ENCODE measurements at places on chromosomes 3 and 15.

DNA sequence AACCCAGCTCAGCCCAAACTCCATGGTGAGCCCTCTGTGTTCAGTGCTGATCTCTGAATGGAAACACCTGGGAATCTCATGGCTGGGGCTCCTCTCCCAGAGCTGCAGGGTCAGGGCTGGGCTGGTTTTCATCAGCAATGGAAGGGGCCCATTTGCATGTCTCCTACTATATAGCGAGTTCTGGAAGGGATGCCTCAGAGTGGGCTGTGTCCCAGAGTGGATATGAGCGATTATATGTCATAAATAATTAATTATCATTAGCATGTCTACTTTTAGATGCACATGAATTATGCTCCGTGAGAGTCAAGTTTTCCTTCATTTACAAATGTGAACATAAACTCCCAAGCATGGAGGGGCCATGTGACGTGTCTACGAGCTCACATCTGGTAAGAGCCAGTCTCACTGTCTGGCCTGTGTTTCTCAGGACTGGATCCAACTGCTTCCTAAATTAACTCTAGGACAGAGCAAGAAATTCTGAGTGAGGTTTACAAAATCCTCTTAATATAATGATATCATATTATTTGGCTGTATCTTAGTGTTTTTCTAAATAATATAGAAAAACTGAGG lies 553.4 kb downstream of the GOLGA6L6 start:
- DNase-seq, result no peak

GRCh38 chr3:4655145-4656045 lies 162.2 kb downstream of the ITPR1 start:
- DNase-seq, result no peak

DNA sequence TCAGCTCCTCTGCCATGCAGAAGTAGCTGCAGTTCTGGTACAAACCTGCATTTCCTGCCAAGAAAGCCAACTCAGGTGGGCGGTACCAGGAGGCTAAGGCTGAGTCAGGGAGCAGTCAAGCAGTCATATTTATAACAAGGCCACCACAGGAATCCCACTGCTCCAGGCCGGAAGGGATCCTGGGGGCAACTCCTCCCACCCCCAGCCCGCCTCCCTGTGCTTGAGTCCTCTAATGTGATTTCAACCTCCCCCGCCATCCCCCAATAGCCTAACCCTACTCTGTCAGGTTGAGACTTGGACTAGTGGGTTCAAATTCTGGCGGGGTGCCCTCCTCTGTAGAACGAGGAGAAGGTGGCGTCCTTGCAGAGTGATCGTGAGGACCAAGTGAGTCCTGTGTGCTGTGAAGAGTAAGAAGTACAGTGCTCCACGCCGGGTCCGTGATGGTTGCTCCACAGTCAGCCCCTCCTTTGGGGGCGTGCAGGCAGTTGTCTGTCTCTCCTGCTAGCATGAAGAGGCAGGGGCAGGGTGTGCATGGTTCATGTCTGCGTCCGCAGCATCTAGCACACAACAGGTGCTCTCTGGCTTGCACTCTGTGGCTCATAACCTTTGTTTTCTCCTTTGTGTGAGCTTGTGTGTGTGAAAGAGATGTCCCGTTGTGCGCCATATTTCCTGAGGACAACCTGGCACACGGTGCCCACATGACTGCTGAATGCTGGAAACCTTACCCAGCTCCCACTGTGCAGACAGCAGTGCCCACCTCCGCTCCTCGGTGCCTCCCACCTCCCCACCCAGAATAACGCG lies 78.3 kb downstream of the SMAD6 start:
- DNase-seq, result no peak

DNA sequence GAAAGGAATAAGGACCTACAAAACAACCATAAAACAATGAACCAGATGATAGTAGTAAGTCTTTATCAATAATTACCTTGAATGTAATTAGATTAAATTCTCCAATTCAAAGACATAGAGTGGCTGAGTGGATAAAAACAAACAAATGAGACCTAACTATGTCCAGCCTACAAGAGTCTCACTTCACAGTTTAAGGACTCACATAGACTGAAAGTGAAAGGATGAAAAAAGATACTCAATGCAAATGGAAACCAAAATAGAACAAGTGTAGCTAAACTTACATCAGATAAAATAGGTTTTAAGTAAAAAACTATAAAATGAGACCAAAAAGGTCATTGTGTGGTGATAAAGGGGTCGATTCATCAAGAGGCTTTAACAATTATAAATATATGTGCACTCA lies 21.9 kb upstream of the NR1I2 start:
- no peak for DNase-seq

DNA sequence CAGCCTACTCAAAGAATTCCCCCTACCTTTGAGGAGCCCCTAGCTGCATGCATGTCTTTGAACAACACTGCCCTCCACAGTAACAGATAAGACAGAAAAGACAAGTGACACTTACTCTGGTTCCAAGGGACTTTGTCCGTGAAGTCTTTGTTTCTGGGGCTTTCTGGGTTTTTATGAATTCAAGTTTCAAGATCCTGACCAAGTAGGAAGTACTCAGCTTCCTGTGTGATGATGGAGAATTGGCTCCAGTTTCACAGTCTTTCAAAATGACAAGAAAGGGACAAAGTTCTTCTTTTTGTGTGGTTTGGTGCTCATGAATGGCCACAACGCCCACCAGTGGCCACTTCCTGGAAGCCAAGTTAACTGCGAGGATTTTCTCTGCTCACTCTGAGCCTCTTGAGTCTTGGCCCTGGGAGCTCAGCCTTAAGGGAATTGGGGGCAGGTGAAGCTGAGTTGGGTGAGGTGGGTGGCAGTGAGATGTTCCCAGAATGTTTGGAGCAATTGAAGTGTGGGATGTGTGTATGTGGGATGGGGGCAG lies at the start of gene CCR1:
CCR1 (minus strand) TSS at position 147 of the 538 bp plus-strand sequence. CDS start 4,000 bp downstream, outside the sequence.
- DNase-seq, result peak; percentile 74

DNA sequence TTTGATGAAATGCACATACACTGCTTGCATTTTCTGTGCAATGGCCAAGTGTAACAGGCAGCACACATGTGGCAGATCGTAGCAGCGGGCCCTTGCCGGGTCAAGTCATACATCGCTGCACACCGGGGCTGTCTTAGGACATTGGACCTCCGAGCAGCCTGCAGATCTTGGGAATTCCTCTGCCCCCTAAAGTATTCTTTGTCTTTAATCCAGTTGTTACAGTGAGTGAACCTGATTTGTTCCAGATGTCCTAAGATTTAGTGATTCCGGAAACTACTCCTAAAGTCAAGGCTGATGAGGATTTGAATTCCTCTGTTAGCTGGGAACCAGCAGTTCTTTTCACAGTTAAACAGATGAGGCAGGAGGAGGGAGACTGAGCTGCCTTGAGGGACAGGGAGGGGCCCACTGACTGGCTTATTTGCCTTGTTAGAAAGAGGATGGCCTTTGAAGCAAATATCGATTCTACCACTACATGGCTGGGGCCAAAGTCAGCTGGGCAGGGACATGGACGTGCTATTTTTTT lies 190.7 kb upstream of the CTDSPL start:
- DNase-seq, result no peak

GRCh38 chr3:115092220-115092791 lies 54.8 kb downstream of the ZBTB20 start:
- peak; percentile 62 for DNase-seq

DNA sequence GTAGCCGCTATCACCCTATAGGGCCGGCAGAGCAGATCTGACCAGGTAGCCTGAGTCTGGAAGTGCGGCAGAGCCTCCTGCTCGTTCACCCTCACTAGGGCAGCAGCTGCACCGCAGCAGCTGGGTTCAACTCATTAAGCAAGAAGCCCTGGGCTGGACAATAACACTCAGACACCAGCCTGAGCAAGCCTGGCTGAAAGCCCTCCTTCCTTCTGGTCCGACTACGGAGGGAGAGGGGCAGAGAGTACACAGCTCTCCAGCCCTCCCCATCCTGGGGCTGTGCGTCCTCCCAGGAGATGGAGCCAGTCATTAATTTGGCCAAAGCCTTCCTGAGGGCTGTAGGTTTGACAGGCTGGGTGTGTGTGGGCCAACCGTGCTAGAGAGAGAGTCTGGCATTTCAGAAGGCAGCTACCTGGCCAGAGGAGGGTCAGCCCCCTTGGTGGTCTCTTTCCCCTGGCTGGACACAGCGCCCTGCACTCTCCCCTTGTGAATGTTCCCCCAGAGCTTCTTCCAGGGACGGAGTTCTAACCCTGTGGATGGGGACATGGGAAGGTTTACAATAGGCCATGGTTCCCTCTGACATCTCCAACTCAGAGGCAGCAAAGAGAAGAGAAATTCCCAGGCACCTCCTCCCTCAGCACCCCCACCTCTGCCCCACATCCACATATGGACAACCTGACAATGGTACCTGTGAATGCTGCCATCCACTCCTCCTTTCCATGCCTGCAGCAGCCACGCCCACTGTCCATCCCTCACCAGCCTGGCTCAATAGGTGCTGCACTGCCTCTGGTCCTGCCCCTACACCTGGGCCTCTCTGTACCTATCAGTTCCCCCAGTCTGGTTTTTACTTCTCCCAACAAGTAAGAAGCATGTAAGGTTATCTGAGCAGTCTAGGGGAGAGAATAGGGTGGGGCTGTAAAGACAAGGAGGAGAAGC lies 6.5 kb downstream of the CHRNB4 start:
- no peak for DNase-seq

DNA sequence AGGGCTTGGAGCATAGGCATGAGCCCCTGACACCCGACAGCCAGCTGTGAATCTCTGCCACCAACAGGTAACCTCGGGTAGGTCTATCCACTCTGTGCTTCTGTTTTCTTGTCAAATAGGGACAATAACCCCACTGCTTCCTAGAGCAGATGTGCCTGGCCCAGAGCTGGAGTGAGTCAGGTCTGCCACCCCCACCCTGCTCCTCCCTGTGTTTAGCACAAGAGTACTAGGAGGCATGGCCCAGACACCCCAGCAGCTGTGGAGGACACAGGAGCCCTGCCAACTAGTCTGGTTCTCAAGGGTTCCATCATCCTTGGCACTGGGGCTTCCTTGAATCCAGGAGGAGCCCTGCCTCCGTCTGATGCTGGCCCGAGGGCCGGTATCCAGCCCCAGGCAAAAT lies 33.7 kb upstream of the TMEM115 start:
- no peak for DNase-seq

GRCh38 chr15:94610069-94610468 lies 378.7 kb downstream of the MCTP2 start:
- no peak for DNase-seq

DNA sequence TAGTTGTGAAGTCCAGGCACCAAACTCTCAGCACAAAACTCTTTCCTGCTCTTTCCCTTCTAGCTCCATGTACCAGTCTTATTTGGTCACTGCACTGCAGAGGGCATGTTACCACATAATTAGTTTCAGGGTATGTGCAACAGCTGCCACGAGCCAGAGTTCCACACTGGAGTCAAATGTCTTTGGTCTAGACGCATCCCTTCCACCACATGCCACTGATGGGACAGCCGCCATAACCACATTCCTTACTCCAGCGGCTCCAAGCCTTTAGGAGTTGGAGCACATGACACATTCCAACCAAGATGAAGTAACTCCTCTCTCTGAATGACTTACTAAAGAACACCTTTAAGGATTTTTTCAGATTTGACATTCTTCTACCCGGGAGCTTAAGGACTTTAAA lies 153.4 kb downstream of the ERC2 start:
- no peak for DNase-seq

DNA sequence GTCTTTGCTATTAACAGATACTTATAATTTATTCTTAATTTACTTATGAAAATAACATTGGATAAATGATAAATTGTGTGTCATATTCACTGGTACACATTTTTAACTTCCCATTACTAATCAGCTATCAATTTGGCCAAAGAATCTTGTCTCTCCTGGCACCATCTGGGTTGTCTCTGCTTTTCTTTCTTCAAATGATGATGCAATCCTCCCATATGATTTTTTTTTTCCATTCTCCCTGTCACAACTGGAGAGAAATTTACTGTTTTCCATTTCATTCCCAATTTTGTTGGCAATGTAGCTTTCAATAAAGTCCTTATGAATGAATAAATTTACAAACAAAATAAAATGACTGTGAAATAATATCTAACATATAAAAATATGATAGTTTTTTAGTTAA lies 743.7 kb upstream of the EPHA6 start:
- DNase-seq, result no peak

DNA sequence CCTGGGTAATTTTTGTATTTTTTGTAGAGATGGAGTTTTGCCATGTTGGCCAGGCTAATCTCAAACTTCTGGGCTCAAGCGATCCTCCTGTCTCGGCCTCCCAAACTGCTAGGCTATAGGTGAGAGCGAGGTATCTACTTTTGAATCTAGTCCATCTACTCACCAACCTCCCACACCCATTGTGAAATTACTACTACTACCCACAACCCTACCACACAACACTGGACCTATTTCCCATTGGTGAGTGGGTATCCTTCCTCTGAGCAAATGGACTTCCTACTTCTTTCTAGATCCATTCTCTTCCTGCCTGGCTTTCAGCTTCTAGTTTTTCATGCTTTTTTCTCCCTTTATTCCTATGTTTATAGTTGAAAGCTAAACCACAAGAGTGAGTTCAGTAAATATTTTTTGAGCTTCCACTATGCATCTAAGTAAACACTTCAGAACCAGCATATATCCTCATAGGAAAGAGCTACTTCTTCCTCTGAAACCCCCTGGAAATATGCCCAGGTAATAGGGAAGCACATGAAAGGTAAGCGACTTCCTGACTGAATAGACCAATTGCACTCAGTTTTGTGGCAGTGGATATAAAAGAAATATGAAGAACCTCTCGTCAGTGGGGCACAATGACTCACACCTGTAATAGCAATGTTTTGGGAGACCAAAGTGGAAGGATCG lies 39.1 kb downstream of the MYO1E start:
- DNase-seq, result no peak

DNA sequence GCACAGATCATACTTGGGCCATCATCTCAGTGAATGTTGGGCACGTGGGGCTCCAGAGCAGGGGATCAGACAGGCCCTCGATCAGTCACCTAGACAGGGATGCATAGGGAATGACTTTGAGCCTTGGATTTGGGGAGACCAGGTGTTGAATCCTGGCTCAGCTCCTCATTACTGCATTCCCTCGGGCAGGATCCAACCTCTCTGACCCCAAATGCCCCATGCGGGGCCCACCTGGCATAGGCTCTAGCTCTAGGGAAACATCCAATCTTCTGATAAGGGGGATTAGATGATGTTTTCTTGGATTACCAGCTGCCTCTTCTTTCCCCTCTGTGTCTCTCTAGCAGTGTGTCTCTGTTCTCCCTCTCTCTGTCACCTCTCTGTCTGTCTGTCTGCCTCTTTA lies 22.7 kb downstream of the LOXL1 start:
- no peak for DNase-seq

All from stimulated activated CD4-positive, alpha-beta T cell treated with anti-CD3 and anti-CD28 coated beads, Interleukin-15, amount 100 ng/mL, for 24 hours (primary cell).